ENCODE measurements at places on chromosomes 3 and 15. TPM values are rescaled to one million over a fixed set of nuclear protein-coding genes. Genes with fewer than 3 reads are reported as not detected.

CD86 gene
- not detected for total RNA-seq

DNA sequence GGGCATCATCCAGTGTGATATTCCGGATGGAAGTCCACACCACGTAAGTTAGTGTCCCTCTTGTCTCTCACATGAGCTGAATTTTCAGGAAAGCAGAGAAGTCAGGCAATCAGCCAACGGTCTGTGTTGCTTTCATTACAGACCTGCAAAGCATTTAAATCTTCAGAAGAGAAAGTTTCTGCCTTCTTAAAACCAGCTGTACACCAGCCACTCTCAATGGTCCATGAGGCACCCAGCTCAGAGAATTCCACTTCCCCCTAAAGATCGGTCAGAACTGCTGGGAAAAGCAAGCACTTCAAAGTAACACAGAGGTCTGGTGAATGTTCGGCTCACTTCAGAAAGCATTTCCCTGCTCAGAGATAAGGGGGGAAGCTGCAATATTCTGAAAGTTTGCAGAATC lies 903.7 kb downstream of the EPHA3 start:
- DNase-seq = no peak

DNA sequence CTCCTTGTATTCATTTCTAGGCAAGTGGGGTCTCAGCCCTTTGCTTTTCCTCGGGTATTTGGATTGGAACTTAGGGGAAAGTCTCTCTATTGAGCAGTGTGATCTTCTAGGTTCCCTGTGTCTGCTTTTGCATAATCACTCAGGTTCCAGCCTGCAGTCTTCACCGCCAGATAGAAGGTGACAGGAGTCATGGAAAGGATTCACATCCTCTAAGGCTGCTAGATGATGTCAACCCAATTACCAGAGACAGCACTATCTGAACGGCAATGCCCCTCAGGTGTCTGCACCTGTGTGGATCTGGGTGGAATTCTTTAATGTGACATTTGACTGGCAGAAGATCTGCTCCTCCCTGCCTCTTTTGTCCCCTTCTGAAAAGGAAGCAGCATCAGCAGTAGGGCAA lies 177.7 kb downstream of the P3H2 start:
- DNase-seq = no peak

- no peak for DNase-seq
Measured at GRCh38 chr3:97885931-97886824, 64.4 kb downstream of the CRYBG3 start.

GRCh38 chr3:24457719-24458118 lies 36.9 kb downstream of the THRB start:
- DNase-seq = no peak

Data from CD4-positive, CD25-positive, alpha-beta regulatory T cell (primary cell).